CD8-positive, alpha-beta T cell (primary cell): ENCODE measurements at places on chromosomes 2 and 18.

DNA sequence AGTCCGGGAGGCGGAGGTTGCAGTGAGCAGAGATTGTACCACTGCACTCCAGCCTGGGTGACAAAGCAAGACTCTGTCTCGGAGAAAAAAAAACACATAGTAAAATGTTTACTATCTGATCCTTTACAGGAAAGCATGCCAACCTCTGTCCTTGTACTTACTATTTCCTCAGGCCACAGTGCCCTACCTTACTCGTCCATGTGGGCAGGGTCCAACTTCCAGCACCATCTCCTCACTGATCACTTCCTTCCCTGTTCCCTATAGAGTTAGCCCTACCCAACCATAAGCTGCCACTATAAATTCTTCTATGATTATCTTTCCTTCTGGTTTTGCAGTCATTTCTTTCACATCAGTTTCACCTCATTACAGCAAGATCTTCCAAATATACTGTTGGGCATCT, 136.2 kb downstream of the MYO5B start:
- no peak for DNase-seq

DNA sequence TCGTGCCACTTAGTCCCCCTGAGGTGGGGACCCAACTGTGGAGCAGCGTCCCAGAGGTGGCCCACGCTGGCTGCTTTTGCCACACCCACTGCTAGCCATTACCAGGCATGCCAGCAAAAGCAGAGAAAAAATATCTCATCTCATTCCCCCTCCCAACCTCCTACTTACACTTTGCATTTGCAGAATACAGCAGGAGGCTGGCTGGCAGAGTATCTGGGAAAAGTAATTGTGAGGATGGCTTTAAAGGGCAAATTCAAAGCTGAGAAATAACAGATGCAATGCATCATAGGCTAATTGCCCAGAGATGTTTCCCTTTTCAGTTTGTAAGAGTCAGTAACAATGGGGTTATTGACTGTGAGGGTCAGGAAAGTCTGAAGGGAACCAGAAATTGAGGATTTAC, 438.1 kb upstream of the DSEL start:
- DNase-seq = no peak

DNA sequence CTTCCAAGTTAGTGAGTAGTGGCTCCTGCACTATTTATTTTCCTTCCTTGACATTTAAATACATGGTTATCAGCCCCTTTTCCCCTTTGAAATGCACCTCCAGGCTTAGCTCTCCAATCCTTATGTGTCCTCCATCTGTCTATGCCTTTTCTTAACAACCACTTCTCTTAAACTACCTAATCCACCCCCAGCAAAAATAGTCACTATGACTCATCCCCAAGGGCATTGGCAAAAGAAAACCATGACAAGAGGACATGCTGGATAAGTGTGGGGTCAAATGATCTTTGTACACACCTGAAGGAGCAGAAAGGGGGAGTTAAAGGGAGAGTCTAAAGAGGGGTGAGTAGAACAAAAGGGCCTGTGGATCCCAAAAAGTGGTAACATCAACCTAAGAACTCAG, 127.2 kb downstream of the ANKRD44 start:
- DNase-seq = no peak

GRCh38 chr2:109428281-109428680, 185.5 kb downstream of the SEPTIN10 start:
- DNase-seq = no peak

DNA sequence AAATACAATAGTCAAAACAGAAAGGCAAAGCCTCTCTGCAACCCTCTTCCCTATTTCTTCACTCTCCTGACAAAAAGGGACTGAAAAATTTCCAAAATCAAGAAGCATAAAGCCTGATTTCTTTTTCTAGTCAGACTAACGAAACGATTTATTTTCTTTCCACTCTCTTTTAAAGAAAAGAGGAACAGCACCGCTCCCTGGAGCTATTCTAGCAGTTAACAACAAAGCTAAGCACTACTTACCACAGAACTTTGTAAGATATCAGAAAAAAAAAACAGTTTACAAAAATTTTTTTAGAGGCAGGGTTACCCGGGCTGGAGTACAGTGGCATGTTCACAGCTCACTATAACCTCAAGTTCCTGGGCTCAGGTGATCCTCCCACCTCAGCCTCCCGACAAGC, 14.4 kb upstream of the FHL2 start:
- no peak for DNase-seq

GRCh38 chr2:159633219-159633618, 16.9 kb upstream of the BAZ2B start:
- DNase-seq = no peak

- DNase-seq = no peak
Observed at GRCh38 chr18:42458226-42458625, 503.2 kb downstream of the PIK3C3 start.

DNA sequence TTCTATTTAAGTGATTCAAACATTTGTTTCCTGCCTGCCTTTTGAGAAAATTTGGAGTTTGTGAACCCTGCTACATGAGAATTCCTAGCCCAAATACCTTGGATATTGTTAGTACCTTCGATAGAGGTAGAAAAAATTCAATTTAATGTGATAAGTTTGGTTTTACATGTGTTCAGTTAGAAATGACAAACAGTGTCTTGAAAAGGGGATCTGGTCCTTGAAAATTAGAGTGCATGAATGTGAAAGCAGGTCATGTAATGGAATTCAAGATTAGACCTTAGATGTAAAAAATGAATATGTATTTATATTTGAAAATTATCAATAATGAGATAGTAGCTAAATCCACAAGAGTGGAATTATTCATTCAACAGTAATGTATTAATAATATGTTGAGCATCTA, 70.5 kb downstream of the PIK3C3 start:
- no peak for DNase-seq

DNA sequence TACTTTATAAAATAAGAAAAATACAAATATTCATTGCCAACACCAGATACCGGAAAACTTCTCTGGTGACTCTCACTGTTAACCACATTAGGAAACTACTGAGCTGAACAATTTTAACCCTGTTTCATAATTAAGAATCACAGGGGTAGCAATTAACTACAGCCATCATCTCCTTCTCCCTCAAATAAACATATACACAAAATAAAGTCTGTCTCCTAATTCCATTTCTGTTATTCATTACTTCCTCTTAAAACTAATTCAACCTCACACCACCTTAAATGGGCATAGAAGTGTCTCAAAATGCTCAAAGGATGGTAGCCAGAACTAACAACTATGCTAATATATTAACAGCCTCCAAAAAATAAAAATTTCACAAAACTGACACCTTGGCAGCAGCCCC, 60.7 kb downstream of the ACVR1 start:
- DNase-seq = no peak

GRCh38 chr2:12430407-12431133, 286.2 kb upstream of the TRIB2 start:
- DNase-seq = no peak

- no peak for DNase-seq
Observed at GRCh38 chr18:12068950-12069320, 24.7 kb upstream of the ANKRD62 start.

DNA sequence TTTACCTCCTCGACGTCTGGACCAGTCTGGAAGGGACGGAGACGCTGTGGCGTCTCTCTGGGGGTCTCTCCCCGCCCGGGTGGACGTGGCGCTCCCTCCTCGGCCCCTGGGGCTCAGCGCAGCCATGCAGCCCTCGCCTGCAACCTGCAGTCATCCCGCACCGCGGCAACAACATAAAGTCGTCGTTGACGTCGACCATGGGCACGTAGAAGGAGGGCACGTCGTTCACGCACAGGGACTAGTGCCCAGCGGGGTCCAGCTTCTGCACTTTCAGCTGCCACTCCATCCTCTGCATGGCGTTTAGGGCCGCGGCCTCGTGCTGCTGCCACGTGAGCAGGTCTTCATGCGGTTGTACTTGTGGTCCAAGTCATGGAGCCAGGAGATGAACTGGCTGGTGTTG, 889.6 kb upstream of the LRRTM1 start:
- no peak for DNase-seq

- DNase-seq = no peak
Observed at GRCh38 chr18:74645679-74646078, 48.0 kb downstream of the ZNF407 start.

DNA sequence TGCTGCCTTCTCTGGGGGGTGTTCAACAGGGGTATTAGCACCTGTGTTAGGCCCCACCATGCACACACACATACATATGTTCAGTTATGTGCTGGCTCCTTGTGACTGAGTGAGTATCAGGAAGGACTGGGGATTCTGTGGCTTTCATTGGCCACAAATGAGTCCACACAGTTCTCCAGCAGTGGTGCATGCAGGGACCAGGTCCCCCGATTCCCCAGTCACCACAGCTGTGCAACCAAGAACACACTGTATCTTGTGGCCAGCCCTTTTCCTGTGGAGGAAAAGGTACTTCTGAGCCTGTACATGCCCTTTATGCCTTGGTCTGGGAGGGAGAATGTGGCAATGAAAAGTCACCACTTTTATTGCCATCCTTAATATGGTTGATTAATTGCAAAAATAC, 74.9 kb upstream of the KLF7 start:
- no peak for DNase-seq

DNA sequence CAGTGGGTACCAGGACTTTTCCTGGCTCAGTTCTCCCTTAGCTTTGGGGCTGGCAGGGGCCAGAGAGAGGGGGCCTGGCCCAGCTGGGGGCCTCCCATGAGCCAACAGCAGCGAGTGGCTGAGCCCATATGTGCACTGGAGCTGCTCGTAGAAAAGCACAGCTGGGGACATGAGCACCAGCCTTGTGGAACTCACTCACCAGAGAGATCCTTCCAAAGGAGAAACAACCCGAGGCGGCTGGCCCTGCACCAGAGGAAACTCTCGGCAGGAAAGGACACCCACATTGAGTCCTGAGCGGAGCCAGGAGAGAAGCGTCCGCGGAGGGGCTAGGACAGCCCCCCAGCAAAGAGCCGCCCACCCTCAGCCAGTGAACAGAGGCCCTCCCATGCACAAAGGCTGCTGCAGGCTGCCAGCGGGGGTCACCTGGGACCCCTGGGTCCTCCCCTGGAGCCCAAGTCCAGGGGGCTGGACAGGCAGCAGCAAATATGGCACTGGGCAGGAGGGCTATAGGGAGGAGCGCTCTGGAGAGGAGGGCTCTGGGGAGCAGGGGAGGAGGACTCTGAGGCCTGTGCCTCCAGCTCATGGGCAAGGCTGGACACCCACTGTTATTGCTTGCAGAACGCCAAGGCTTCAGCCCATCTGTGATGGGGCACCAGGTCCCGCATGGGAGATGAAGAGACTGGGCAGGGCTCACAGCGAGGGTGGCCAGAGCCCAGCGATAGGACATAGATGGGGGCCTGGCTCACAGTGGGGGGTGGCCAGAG, 42.1 kb upstream of the SNED1 start:
- no peak for DNase-seq

DNA sequence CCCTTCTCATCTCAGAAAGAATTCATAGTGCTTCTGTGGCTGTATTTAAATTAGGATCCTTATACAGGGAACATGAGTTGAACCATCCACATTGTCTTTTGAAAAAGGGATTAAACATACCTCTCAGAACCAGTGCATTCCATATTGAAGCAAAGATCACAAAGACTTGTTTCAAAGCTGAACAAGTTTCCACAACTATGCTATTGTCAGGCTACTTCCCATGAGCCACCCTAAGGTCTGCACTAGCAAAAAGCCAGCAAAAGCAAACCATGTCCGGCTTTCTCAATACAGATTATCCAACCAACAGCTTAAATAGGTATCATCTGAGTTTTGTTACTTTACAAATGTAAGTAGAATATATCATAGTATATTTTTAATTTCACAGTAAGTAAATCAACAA, 78.1 kb downstream of the SCG2 start:
- no peak for DNase-seq

GRCh38 chr2:43461453-43462073, 134.3 kb downstream of the THADA start:
- DNase-seq = no peak

- no peak for DNase-seq
Observed at GRCh38 chr2:29272311-29272710, 157.1 kb downstream of the CLIP4 start.
